MM.1S (cell line): ENCODE measurements at places on chromosomes 2 and 18.

DNA sequence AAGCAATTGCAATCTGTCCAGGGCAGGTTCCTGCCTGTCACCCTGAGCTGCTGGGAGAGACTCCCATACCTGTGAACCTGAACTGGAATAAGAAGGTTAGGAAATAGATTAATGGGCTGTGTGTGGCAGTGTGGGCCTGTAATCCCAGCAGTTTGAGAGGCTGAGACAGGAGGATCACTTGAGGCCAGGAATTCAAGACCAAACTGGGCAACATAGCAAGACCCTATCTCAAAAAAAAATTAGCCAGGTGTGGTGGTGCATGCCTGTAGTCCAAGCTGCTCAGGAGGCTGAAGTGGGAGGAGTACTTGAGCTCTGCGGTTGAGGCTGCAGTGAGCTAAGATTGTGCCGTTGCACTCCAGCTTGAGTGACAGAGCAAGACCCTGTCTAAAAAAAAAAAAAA lies 127.7 kb upstream of the DSEL start:
- H3K4me1 ChIP-seq: no peaks in the 10 kb centered on the region
- H3K36me3 ChIP-seq: no peaks in the 10 kb centered on the region
- no peak for DNase-seq
- no peak overlapping the region for H3K4me3 ChIP-seq
- H3K27ac ChIP-seq: no peak overlapping the region

GRCh38 chr2:229408356-229408755 lies 137.3 kb upstream of the PID1 start:
- H3K4me1 ChIP-seq: no peaks in the 10 kb centered on the region
- no peak overlapping the region for H3K4me3 ChIP-seq
- H3K36me3 ChIP-seq: no peaks in the 10 kb centered on the region
- no peak overlapping the region for H3K27ac ChIP-seq
- DNase-seq: no peak

GRCh38 chr18:39660141-39660540 lies 2094.5 kb upstream of the CELF4 start:
- no peaks in the 10 kb centered on the region for H3K4me1 ChIP-seq
- H3K27me3 ChIP-seq: no peaks in the 10 kb centered on the region
- H3K27ac ChIP-seq: no peak overlapping the region
- no peaks in the 10 kb centered on the region for H3K36me3 ChIP-seq
- no peak for DNase-seq

GRCh38 chr2:180647221-180647620 lies 333.2 kb upstream of the UBE2E3 start:
- H3K27ac ChIP-seq: no peak overlapping the region
- no peaks in the 10 kb centered on the region for H3K36me3 ChIP-seq
- no peak for DNase-seq
- H3K4me3 ChIP-seq: no peak overlapping the region
- no peaks in the 10 kb centered on the region for H3K4me1 ChIP-seq

DNA sequence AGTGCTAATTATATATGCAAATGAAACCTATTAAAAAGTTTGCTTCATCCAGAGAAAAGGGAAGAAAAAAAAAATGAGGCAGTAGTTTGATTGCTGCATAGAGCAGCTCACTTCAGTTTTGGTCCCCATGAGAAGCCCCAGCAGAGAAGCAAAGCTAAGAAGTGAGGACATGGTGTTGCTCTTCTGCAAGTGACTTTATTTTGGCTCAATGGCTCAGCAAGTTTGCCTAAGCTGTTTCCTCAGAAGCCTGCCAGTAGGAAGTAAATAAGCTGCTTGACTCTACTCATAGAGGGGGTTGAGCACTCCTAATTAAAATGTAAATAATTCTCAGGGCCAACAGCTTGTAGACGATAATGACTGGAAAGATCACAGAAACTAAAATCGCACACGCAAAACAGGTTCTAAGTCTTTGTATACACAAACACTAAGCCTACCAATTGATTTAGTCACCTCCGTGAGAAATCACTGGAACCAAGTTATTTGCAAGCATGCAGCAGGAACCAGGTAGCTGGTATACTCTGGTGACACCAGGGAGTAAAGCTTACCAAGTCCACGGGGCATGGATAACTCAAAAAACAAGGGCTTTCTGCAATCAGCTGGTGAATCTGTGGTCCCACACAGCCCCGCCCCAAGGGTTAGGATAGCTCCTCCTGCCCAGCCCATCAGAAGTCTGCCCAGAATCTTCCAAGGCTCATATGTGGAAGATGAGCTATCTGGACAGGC lies 39.7 kb upstream of the NABP1 start:
- no peak for DNase-seq
- no peaks in the 10 kb centered on the region for H3K36me3 ChIP-seq
- H3K27ac ChIP-seq: peak overlapping the region; percentile 6; the same call in 1 of the 2 replicates
- peaks cover 45% of the 10 kb centered on the region for H3K4me1 ChIP-seq
- no peak overlapping the region; the same call in 1 of the 2 replicates for H3K4me3 ChIP-seq

DNA sequence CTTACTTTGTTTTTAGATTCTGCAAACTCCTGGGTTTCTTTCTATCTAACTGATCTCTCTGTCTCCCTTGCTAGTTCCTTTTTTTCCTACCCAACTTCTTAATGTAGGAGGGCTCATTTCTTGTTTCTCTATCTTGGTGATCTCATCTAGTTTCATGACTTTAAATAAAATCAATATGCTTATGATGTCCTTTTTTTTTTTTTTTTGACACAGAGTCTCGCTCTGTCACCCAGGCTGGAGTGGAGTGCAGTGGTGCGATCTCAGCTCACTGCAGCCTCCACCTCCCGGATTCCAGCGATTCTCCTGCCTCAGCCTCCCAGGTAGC lies 42.2 kb upstream of the IL1RL1 start:
- H3K27me3 ChIP-seq: no peaks in the 10 kb centered on the region
- DNase-seq: no peak
- no peaks in the 10 kb centered on the region for H3K36me3 ChIP-seq
- no peak overlapping the region for H3K4me3 ChIP-seq
- no peak overlapping the region for H3K27ac ChIP-seq

DNA sequence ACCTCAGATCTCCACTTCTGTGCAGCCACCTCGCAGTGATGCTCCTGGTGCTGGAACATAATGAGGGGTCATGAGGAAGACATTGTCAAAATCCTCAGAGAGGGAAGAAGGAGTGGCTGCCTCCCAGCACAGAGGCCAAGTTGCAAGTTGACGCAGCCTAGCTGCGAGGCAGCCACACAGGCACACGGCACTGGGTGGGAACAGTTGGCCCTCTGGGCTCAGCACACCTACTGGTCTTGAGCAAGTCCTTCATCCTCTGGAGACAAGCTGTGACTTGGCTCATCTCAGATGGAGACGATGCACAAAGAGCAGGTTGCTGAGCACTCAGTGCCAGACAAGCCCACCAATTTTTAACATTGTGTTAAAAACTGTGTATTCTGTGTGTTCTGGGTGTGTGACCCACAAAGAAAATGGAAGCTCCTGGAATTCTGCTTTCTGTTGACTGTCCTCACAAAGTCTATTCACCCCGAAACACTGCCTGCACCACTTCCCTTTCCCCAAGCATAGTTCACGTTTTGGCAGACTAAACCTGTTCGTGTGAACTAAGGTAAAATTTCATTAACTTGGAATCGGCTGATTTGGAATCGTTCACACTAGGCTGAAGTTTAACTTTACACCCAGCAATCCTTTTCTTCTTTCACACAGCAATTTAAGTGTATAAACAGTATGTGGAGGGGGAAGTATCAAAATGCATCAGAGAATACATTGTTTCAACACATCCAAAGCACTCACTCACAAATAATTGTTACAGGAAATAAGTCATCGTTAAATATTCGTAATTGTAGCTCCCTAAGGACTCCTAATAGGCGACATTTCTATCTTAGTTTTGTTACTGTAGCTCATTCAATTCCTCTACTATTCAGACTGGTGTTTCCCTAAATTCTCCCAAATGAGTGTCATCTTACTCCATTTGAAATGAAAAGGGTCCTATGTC lies 266.6 kb upstream of the ID2 start:
- no peak overlapping the region for H3K27ac ChIP-seq
- no peaks in the 10 kb centered on the region for H3K4me1 ChIP-seq
- no peak overlapping the region for H3K4me3 ChIP-seq
- H3K27me3 ChIP-seq: peaks cover 72% of the 10 kb centered on the region
- no peak for DNase-seq

- no peak overlapping the region for H3K4me3 ChIP-seq
- no peak for DNase-seq
- no peaks in the 10 kb centered on the region for H3K36me3 ChIP-seq
- H3K27ac ChIP-seq: no peak overlapping the region
These were observed 16.8 kb upstream of the LRATD1 start for GRCh38 chr2:14615760-14616159.

DNA sequence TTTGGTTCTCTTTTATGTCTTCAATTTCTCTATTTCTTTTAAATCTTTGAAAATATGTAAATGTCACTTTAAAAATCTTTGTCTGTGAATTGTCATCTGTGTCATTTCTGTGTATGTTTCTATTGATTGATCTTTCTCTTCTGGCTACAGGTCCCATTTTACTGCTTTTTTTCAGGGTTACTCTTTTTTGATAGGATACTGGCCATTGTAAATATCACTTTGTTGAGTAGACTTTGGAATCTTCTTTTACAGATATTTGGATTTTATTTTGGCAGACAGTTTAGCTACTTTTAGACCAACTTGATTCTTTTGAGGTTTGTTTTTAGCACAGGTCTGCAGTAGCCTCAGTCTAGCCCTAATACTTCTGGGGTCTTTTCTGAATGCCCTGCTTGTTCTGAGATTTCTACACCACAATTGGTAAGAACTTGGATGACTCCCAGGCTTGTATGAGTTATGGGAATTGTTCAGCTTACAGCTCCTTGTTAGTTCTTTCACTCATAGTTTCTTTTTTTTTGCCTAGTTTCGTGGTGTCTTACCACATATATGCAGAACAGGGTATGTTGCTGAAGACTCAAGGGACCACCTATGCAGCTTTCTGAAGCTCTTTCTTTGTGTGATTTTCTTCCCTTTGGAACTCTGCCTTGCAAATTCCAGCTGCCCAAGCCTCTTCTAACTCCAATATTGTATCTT lies 122.2 kb downstream of the QPCT start:
- no peak overlapping the region for H3K27ac ChIP-seq
- H3K4me3 ChIP-seq: no peak overlapping the region
- no peaks in the 10 kb centered on the region for H3K4me1 ChIP-seq

- no peaks in the 10 kb centered on the region for H3K36me3 ChIP-seq
- H3K4me3 ChIP-seq: no peak overlapping the region
- DNase-seq: no peak
- no peaks in the 10 kb centered on the region for H3K27me3 ChIP-seq
- H3K4me1 ChIP-seq: peaks cover 13% of the 10 kb centered on the region
These were observed 29.3 kb downstream of the PELI1 start for GRCh38 chr2:64114912-64115277.

DNA sequence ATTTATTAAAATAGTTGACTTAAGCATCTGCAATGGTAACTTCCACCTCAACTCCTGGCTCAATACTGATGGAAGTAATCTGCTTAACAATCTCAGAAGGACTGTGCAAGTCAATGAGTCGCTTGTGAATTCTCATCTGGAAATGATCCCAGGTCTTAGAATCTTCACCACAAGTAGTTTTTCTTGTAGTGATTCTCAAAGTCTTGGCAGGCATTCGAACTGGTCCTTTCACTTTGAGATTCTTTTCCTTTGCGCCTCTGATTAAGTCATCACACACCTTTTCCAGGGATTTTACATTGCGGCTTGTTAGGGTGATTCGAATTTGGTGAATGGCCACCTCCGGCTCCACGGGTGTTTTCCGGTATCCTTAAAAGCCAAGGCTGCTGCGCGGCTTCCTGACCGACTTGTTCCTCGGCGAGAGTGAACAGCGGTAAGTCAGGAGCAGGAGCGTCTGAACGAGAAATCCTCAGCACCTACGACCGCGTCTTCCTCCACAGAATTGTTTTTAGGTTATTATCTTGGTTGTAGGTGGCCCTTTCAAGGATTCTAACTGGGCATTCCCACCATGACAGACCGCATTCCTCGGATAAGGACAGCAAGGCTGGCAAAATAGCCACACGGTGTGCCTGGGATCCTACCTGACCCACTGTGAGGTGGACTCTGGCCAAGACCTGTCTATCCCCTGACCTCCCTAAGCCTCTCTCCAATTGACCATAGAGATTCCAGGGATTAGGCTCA lies 23.8 kb upstream of the SLC20A1 start:
- H3K4me3 ChIP-seq: no peak overlapping the region
- no peak for DNase-seq
- no peak overlapping the region for H3K27ac ChIP-seq
- H3K4me1 ChIP-seq: peaks cover 10% of the 10 kb centered on the region
- no peaks in the 10 kb centered on the region for H3K36me3 ChIP-seq
- peaks cover 4% of the 10 kb centered on the region for H3K27me3 ChIP-seq

DNA sequence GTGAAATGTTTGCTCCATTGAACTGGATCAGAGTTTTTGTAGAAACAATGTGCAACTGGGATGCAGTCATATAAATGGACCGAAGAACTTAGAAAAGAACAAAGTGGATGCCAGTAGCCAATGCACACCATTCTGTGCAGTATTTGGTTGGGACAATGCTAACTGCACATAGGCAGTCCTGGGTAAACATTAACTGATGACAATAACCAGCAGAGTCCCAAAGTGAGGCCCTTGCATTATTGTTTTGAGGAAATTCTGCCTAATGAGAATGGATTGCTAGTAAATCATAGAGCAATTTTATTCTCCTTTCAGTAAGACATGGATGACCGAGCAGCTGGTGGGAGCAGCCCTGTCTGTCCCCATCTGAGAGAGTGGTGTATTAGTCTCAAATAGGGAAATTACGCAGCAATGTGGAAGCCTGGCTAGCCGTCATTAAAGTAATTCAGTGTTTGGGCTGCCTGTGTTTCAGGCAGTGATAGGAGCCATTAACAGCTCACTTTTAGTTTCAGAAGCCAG lies 94.9 kb downstream of the KCTD1 start:
- peaks cover 46% of the 10 kb centered on the region for H3K4me1 ChIP-seq
- peak overlapping the region; percentile 26 for H3K4me3 ChIP-seq
- no peaks in the 10 kb centered on the region for H3K36me3 ChIP-seq
- H3K27me3 ChIP-seq: no peaks in the 10 kb centered on the region; the same call in 1 of the 2 replicates
- DNase-seq: peak; percentile 54

- no peak overlapping the region for H3K4me3 ChIP-seq
- H3K36me3 ChIP-seq: no peaks in the 10 kb centered on the region
- no peak for DNase-seq
- H3K4me1 ChIP-seq: no peaks in the 10 kb centered on the region
- H3K27ac ChIP-seq: no peak overlapping the region
These were observed 102.7 kb downstream of the MYO1B start for GRCh38 chr2:191347881-191348280.
